ENCODE measurements at places on chromosomes 2 and 18. TPM values are rescaled to one million over a fixed set of nuclear protein-coding genes. Genes with fewer than 3 reads are reported as not detected.

RNF149 gene
- 26.9 TPM for total RNA-seq

EN1 gene
- total RNA-seq = 0.39 TPM

PDCD1 gene
- not detected for total RNA-seq

TRPM8 gene
- total RNA-seq = not detected

RUFY4 gene
- total RNA-seq = not detected

CYBRD1 gene
- 0.54 TPM for total RNA-seq

UGT1A10 gene
- not detected for total RNA-seq

IGFBP5 gene
- 0.51 TPM for total RNA-seq

Data from glutamatergic neuron (in vitro differentiated cells).